ENCODE measurements at places on chromosomes 11 and 22.

DNA sequence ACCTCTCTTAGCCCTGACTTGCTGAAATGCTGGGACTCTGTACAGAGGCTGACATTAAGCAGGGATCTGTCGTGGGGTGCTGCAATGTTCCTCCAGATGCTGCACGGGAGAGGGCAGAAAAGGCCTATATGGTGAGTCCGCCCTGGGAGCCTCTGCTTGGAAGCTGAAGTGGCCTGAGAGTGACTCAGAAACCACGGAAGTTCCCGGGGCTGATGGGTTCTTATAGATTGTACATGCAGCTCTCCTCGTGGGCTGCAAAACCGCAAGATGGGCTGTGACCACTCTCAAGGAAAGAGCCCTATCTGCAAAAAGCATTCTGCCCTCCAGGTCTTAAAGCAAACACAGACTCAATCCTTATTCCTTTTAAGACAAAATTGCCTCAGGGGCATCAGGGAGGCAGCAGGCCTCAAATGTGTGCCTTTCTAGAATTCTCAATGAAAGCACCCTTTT lies 5.8 kb upstream of the SLC43A3 start:
- no peak for DNase-seq

- no peak for DNase-seq
These were observed 750.7 kb downstream of the BRD1 start for GRCh38 chr22:49077036-49077393.

DNA sequence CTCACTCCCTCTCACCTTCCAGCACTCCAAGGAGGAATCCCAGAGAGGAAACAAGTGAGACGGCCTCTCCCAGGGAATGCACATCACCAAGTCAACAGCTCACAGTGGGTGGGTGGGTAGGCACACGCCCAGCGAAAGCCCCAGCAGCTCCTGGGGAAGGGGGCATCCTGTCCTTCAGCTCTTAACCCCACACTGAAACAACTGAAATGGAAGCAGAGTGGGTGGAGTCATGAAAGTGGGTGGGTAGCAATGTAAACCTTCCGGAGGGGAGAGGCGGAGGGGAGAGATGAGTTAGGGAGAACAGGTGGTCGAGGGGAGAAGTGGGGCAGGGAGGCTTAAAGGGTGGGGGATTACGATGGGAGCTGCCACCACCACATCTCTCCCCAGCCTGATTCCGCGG lies 5.4 kb downstream of the MCHR1 start:
- DNase-seq = no peak

DNA sequence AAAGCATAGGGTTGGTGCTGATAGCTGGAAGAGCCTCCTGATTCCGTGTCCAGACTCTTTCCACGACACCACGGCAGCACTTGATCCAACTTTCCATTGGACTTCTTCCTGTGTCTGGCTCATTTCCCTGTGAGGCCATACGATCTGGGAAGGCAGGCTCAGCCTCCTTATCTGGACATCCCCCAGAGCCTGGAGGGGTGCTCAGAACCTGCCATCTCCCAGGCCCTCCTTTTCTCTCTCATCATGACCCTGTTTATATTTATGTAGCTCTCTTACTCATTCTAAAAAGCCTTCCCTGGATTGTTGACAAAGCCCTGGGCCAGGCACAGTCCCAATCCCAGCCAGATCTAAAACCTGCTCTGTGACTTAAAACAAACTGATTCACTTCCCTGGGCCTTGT lies 7.8 kb upstream of the BCL9L start:
- no peak for DNase-seq

DNA sequence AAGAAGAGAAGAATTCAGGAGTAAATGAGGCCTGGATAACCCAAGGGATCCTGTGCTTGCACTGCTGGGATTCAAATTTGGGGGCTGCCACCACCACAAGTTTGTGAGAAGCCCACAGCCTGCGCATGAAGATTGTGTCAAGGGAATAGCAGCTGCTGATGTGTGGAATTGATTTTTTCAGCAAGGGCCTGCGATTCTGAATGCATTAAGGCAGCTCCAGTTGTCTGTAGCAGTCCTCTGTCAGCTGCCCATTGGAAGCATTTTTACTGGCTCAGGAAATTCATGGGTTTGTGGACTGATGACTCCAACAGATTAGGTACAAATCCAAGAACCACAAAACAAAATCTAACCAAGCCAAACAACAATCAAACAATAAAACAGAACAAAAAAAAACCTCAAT lies 14.0 kb downstream of the ARVCF start:
- DNase-seq = no peak

DNA sequence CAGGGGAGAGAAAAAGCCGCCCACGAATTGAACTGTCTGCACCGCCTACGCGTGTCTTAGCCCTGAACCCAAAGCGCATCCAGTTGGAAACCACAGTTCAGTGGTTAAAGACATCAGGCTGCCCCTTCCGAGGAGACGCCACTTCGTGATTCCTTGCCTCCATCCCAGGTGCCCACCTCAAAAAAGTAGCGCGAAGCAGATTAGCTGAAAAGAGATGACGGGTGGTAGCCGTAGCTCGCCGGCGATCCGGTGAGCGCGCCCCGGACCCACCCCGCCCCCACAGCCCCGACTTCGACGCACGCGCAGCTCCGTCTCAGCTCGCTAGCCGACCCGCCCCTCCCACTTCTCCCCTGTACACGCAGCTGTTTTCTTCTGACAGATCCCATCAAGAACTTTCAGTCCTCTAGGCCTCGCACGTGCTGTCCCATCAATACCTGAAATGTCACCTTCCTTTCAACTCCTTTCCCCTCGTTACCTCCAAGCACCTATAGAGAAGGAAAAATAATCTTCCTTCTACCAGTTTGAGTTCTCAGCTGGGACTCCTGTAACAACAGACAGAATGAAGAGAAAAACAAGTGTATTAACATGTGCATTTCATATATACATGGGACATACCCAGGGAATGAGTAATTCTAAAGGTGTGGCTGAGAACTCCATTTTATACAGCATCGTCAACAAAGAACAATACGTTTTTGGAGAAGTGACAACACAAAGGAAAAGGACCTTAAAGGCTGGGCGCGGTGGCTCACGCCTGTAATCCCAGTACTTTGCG lies 49.5 kb downstream of the OR4D9 start:
- no peak for DNase-seq

DNA sequence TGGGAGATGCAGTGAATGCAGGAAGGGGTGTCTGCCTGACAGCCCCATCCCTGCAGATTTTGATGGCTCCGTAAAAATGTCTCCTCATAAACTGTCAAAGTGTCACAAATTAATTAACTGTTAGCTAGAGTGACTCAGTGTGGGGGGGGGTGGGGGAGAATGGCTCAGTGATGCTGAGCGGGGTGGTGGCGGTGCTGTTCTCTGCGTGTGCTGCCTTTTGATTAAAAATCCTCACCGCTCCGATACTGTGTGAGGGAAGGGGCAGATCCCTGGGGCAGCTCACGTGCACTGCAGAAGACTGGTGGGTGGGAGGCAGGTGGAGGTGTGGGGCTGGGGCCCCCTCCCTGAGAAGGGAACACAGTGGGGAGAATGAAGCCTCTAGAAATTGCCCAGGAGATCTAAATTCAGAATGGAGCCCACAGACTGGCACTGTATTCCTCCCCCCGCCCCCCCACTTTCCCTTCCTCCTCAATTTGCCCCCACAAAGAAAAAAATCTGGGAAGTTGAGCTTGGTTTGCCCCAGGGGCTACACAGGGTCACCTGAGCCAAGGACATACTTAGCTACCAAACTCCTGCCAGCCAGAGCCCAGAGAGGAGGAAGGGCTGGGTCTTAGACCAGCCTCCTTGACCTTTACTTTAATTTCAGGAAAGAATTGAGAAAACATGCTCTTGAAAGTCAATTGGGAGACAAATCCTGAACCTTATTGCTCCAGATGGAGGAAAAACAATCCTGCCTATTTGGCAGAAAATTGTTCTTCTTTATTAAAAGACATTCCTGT lies 39.8 kb downstream of the DRD2 start:
- no peak for DNase-seq

- DNase-seq = no peak
These were observed 1676.0 kb upstream of the RAG2 start for GRCh38 chr11:38274031-38274430.

DNA sequence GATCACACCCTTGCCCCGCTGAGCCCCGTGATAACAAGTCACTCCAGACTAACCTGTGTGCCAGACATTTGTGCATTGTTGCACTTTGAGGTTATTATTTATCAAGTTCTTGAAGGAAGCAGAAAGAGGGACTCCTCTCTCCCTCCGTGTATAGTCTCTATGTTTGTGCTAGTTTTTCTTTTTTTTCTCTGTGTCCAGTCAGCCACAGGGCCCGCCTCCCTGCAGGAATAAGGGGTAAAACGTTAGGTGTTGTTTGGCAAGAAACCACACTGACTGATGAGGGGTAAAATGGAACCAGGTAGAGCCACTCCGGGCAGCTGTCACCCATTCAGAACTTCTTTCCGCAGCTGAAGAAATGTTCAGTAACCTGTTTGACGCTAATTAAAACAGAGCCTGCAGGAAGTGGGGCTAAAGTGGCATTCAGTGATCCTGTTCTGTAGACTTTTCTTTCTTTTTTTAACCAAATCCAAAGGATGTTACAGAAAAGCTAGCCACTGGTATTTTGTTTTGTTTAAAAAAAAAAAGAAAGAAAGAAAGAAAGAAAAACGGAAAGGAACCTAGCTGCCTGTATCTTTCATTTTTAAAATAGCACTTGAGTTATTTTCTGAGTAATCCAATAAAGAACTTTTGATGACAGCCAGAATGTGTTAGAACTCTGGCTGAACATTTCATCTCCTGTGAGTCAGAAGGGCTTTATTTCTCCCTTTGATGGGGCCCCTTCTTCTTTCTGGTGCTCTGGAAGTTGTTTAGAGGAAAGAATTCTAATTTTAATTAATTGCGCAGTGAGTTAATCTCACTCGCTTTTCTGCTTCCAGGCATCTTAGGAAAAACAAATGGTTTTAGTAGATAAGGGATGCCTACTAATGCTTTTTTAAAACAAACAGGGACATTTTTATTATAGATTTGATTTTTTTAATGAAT lies 58.2 kb downstream of the COMMD9 start:
- DNase-seq = no peak

GRCh38 chr11:126048197-126048596 lies 14.5 kb downstream of the CDON start:
- DNase-seq = no peak

GRCh38 chr11:13224324-13224723 lies 53.3 kb upstream of the BMAL1 start:
- no peak for DNase-seq

DNA sequence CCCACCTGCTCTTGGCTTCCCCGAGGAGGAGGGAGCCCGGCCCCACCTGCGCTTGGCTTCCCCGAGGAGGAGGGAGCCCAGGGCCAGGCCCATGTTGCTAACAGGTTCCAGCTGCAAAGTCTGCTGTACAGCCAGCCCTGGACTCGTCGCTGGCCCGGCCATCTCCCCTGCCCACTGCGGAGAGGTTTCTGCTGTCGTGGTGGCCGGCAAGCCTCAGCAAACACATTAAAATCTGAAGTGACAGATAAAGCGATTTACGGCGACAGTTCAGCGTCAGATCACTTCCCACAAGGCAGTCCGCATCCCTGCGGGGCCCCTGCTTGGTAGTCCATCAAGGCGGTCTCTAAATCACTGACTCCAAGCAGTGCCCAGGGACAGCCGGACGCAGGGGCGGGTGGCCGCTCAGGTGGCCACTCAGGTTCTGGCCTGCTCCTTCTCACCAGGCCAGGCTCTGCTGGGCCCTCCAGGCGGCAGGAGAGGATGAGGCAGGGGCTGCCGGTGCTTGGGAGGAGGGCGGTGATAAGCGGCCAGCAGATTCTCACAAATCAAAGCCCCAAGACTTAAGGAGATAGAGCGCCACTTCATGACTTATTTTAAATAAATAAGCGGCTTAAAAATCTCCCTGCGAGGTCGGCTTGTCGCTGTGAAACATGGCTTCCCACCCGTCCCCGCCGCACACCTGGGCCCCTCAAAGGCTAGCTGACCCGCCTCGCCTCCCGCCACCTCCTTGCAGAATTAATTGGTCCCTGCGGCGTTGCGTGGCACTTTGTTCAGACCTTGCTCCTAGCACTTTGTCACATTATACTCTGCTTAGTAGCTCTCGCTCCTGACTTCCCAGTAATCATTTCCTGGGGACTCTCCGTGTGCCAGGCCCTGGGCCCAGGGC lies 21.1 kb downstream of the MACROD1 start:
- DNase-seq = no peak

DNA sequence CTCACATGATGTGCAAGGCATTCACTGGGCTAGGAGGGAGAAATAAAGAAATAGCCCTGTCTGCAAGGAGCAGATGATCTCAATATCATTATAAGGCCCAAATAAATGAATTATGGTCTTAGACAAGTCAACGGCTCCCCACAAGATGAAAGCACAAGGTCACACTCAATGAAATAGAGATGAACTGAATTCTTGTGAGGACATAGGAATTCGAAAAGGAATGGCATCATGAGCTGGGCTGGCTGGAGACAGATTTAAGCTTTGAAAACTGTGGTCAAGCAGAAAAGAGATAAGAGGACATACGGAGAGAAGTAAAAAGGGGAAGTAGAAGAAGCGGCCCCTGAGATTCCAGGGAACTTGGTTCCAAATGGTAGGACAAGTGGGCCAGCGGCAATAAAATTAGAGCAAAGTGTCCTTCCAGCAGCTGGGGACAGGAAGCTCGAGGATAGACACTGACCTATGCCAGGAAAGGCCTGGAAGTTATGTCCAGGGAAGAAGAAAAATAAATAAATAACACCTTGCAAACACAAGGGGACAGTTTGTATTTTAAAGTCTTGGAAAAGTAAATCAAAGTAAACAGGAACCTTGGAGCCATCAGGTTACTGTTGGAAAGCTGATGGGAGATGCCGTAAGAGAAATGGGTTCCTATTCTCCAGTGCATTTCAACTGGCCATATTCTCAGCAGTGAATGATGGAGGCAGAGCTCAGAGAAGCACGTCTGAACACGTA lies 37.8 kb downstream of the GALNT18 start:
- DNase-seq = no peak

- no peak for DNase-seq
These were observed 105.6 kb downstream of the ATXN10 start for GRCh38 chr22:45777046-45777851.

GRCh38 chr22:44995105-44995514 lies 14.7 kb downstream of the PHF21B start:
- no peak for DNase-seq

- no peak for DNase-seq
These were observed 10.5 kb downstream of the ENTHD1 start for GRCh38 chr22:39883057-39883456.

DNA sequence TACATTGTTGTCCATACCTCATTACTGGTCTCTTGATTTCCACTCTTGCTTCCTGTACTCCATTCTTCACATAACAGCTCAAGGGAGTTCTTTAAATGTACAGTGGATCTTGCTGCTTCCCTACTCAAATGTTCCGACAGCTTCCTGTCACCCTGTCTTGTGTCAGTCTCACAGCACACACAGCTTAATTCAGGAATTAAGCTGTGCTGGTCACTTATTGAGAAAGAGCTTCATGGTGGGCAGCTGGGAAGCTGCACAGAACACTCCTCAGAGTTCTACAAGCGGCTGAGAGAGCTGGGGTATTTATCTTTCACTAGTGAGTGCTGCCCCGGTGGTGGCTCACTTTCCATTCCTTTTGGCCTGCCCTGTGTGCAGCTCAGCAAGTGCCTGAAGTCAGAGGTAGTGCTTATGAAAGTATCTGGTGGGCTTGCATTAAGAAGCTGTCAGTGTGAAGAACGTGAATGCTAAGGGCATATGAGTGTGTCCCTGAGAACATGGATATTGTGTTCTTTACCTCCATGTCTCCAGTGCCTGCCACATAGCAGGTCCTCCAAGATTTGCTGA lies 48.7 kb downstream of the KCNQ1OT1 start:
- DNase-seq = no peak

All from SK-N-MC (cell line).